ENCODE measurements at places on chromosomes 1 and 21.

DNA sequence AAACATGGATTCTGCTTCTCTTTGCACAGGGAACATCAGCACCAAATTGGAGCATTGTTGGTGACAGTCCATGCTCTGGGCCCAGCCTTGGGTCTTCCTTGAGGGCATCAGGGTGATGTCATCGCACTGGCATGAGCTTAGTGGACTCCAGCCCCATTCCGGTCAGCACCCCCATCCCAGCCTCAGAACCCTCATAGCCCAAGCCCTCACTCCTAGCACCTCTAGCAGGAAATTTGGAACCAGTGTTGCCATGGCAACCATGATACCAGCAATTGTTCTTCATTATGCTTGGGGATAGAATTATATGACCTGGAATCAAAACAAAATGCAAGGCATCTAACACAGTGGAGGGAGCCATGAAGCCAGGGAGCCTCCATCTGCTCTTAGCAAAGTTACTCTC lies 83.1 kb downstream of the VWA5B1 start:
- no peak for DNase-seq

- DNase-seq, result no peak
Measured at GRCh38 chr1:236489710-236490377, 33.9 kb upstream of the LGALS8 start.

- no peak for DNase-seq
Measured at GRCh38 chr1:16082283-16083038, 9.0 kb upstream of the FAM131C start.

DNA sequence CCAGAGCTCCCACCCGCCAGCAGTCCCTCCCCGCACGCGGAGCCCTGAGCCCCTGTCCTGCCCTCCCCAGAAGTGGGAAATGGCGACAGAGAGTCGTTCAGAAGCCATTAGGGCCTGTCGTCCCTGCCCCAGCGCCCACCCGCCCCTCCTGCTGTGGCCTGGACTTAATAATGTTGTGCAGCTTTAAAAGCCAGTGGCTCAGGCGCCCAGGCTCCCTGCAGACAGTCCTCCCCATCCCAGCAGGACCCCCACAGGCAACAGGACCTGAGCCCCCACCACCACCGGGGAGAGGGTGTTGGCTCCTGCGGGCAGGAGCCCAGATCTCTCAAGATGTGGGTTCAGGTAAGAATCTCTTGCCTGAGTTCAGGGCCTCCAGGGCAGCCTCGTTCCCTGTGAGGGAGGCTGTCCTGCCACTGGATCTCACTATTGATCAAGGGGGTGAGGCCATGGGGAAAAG lies 125.3 kb upstream of the RUNX3 start:
- DNase-seq, result no peak

GRCh38 chr1:23525558-23526250 lies 5.3 kb downstream of the E2F2 start:
- no peak for DNase-seq

DNA sequence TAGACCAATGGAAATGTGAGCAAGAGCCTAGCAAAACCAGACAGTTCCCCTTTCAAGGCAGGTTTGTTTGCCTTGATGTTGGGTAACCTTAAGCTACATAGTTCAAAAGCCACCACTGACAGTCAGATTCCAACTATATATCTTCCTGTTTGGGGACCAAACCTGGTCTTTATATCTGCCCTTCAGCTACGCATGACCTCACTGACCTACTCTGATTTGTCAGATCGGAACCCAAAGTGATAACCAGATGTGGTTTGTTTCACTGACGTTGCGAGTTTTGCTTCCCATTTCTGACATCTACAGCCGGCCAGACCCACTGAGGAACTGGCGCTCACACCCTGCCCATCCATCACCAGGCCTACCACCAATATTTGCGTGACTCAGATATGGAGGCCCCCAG lies 361.1 kb upstream of the CHRM3 start:
- no peak for DNase-seq

DNA sequence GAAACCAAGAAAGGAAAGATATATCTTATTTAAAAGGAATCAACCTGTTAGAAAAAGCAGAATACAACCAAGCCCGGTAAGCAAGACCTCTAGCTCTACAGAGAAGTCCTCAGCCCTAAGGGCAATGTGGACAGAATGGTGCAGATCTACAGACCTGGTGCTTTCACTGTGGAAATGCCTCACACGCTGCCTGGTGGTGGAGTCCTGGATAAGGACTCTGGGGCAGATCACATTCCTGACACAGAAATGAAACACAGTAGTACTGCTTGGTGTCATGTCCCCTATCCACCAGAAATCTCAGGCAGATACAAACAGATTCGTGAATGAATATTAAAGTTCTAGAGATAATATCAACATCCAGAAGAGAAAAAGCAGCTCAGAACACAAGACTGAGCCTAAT lies 6.8 kb downstream of the CNN3 start:
- no peak for DNase-seq

- DNase-seq, result no peak
Measured at GRCh38 chr1:90143591-90143990, 148.7 kb downstream of the ZNF326 start.

DNA sequence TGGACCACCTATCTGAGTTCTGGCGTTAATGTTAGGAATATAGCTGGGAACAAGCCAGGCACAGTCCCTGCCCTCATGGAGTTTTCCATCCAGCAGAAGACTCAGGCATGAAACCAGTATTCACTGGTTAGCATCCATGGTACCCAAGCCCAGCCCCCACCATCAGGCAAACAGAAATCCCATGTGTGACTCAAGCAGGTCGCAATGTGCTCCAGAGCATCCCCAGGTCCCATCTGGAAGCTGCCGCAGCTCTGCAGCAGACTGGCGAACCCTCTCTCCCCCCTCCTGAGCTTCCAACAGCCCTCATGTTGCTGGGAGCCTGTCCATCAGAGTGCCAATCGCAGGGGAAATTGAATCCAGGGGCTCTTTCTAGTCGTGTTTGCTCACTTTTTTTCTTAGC lies 174.2 kb downstream of the RRAGC start:
- no peak for DNase-seq

- no peak for DNase-seq
Measured at GRCh38 chr1:199735660-199736059, 291.9 kb upstream of the NR5A2 start.

GRCh38 chr1:7495962-7496361 lies 275.1 kb upstream of the VAMP3 start:
- no peak for DNase-seq

DNA sequence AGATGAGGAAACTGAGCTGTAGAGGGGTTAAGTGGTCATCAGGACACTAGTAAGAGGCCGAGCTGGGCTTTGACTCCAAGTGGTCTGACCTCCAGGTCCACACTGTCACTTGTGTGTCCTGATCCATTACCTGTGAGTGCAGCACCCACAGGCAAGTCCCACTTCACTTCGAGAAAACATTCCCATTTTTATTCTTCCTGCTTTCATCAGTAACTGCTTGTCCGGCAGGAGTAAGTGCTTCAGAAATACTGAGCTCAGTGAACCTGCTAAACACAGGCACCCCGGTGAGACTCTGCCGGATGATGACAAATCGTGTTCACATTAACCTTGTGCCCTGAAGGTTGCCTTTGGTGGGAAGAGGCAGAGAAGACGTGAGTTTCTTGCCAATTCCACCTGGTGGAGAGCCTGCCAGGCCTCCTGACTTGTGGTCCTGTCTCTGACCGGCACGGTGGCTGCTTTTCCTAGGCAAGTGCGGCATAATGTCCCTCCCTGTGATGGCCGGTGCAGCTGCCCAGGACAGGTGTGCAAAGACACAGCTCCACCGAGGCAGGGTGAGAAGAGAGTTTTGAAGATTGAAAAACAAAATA lies 29.4 kb downstream of the ZBTB18 start:
- no peak for DNase-seq

GRCh38 chr1:203359010-203359571 lies 8.2 kb upstream of the FMOD start:
- DNase-seq, result no peak

DNA sequence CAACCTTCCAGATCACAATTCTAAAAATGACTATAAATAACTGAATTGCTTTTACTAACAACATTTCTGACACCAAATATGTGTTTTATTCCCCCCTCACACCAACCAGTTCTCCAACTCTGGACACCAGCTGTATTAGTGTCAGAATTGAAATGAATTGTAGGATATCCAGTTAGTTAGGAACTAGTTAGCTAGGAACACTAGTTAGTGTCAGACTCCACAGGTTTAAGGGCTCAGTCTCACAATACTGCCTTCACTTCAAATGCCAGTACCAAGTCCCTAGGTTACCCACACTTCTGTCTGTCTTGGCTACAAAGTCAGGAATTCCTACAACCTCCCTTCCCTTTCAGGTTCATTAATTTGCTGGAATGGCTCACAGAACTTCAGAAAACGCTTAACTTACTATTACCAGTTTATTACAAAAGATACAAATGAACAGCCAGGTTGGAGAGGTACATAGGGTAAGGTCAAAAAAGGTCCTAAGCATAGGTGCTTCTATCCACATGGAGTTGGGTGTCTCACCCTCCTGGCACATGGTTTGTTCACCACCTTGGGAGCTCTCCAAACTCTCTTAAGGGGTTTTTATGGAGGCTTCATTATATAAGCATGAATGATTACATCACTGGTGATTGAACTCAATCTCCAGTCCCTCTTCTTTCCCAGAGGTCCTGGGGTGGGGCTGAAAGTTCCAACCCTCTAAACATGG lies 4.2 kb downstream of the STXBP3 start:
- DNase-seq, result no peak

DNA sequence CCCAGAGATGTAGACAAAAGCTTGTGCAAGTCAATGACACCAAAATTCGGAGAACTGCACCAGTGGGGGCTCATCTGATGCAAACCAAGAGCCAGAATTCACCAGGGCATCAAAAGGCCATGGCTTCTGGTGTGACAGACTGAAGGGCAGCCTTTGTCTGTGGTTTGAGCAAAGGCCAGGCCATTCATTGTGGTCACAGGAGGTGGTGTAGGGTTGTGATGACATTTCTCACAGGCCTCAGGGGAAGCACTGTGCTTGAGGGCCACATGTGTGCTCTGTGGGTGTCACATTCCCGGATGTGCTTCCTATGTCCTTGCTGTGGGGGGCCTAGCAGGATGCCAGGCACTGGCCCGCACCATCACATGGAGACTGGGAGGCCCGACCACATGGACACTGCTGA lies 22.5 kb upstream of the KCNE1 start:
- DNase-seq, result no peak

DNA sequence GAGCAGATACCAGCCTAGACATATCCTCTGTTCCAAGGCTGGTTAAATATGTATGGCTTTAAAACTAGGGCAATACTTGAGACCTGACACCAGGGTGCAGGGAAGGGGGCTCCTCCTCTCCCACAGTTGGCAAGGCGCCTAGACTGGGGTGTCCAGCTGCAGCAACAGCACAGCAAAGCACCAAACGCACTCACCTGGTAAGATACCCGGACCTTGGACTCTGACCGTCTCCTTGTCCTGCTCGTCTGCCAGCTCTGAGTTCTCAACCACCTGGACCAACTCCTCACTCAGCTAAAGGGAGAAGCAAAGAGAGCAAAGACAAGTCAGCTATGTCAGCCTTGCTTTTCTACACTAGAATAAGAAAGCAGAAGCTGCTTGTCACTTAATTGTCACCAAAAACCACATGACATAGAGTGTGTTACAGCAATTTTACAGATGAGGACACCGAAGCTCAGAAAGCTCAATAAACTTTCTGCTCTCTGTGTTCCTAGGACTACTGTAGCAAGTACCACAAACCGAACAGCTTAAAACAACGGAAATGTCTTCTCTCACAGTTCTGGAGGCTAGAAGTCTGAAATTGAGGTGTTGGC lies 4.4 kb downstream of the PACC1 start:
- no peak for DNase-seq

GRCh38 chr1:243409284-243409683 lies 153.4 kb downstream of the SDCCAG8 start:
- DNase-seq, result no peak

DNA sequence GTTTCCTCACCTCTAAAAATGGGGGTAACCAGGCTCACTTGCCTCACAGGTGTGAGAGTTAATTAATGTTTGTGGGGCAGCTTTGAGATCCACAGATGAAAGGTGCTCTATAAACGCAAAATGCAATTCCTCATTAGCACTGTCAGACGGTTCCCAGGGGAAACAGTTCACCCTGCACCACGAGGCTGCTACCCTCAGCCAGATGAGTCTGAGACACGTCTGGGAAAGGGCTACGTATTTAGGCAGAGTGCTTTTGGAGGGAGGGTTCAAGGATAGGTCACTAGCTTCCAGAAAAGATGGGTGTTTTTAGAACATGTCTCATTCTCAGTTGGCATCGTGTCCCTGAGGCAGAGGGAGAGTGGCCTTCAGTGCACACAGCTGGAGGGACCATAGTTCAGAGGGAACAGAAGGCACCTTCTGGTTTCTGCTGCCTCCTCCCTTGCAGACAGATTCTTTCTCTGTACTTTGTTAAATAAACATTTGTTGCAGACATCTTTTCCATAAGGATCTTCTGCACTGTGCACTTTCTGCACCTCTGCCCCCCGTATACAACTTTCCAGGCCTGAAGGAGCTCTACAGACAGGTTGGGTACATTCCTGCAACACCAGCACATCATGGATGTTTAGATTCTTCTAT lies 139.9 kb downstream of the CLIC6 start:
- no peak for DNase-seq

DNA sequence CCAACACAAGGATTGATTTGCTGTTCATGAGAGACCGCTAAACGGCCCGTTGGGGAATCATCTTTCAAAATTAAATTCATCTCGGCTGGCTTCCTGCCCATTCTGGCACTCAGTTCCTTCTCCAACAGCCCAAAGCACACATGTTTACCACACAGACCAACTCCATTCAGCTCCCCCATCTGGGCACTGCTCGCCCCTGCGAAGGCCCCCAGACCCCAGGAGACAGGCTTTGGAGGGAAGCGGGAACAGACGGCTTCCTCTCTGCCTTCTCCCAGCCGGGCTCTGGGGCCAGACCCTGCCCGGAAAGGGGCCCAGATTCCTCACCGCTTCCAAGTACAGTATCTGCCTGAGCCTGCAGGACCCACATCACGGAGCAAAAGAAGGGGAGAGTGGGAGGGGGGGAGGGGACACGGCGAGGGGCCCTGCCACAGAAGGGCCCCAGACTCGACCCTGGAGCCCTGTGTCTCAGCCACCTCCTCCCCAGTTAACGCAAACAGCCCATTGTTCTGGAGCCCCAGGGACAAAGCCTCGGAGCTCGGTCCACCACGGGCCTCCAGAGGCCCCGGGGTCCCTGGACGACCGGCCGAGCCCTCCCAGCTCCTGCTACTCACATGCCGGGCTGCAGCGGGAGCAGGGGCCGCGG lies 660 bp downstream of the MEGF6 start:
- DNase-seq, result no peak

DNA sequence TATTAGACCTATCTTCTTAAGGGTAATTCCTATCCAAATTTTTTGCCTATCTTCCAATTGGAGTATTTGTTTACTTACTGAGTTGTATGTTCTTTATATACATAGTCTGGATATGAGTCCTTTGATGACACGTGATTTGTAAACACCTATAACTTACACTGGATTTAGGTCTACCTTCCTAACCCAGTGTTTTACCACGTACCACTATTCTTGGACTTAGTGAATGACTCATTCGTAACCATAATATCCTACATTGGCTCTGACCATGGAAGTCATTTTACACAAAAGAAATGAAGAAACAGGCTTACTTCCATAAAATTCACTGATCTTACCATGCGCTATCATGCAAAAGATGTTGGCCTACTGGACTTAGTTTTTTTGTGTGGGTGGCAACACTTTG lies 23.9 kb upstream of the ZZZ3 start:
- no peak for DNase-seq

Data from GOT3 (cell line).